ENCODE measurements at places on chromosomes 1 and 21. TPM values are rescaled to one million over a fixed set of nuclear protein-coding genes. Genes with fewer than 3 reads are reported as not detected.
A peak's percentile ranks its signal among the peaks of the same experiment; 100 is the strongest.

Gene OR2L2
- 0.21 TPM for total RNA-seq

Gene HNRNPCL4
- not detected for total RNA-seq

Gene VHLL
- total RNA-seq, result not detected

DNA sequence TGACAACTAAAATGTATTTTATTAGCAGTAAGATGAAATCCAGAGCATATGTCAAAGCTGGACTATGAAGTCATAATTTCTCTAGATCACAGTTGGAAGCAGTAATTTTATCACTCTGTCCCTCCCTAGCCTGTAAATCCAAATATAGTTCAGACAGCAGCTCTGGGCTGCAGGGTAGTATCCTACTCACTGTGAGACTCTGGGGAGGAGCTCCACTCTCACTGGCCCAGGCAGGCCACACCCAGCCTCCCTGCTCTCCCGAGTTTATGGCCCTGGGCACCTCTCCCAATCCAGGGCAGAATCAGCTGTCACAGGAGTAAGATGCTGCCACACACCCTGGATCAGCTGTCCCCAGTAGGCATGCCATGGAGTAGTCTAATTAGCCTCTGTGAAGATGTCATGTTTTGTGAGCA, 131.1 kb downstream of the HLCS start:
- peaks cover 10% of the 10 kb centered on the region for H3K4me1 ChIP-seq
- no peaks in the 10 kb centered on the region for H3K27me3 ChIP-seq
- peaks cover 2% of the 10 kb centered on the region for H3K36me3 ChIP-seq

DNA sequence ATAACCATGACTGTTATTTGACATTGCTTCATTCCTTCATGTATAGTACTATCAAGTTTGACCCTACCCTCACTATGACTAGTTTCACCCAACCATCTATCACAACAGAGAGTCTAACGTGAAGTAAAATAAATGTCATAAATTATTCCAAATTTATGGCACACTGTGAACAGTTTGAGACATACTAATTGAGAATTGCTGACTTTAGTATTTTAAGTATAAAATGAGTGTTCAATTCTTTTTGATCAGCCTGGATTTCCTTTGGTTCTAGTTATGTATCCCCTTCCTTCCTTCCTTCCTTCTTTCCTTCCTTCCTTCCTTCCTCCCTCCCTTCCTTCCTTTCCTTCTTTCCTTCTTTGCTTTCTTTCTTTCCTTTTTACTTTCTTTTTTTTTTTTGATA, 14.5 kb downstream of the CR1 start:
- H3K4me1 ChIP-seq, result peaks cover 2% of the 10 kb centered on the region
- no peak overlapping the region for H3K4me3 ChIP-seq
- H3K27ac ChIP-seq, result peak overlapping the region; percentile 84

DNA sequence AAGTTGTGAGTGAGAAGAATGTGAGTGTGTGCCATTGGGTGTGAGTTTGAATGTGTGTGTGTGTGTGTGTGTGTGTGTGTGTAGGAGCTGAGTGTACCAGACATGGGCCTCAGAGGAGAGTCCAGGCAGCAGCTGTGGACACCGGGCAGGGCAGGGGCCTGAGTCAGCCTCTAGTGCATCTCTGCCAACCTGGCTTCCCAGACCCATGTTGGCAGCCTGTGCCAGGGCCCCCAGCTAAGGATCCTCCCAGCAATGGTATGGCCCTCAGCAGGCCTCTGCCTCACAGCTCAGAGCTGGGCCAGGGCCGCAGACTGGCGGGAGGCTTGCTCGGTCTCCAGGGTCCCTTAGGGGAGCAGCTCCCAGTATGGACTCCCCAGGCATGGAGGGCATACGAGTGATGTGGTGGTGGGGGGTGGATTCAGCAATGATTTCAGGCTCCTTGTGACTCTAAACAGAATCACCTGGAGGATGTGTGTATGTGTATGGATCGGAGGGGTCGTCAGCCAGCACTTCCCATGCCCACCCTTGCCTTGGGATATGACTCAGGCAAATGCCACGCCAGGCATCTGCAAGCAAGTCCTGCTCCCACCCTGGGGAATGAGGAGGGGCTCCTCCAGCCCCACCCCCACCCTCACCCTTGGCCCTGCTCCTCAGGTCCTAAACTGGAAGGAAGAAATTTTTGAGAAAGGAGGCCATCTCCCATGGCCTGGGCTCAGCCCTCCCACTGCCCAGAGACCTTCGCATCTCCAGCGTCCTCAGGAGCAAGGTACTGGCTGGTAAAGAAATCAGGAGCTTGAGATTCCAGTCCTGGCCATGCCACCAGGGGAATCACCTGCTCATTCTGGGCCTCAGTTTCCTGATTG, 1.8 kb upstream of the FOXO6 start:
- H3K27me3 ChIP-seq, result peaks cover 23% of the 10 kb centered on the region
- H3K4me1 ChIP-seq, result peaks cover 13% of the 10 kb centered on the region
- peaks cover 4% of the 10 kb centered on the region for H3K36me3 ChIP-seq

- no peak overlapping the region for H3K4me3 ChIP-seq
- peaks cover 3% of the 10 kb centered on the region for H3K36me3 ChIP-seq
- H3K4me1 ChIP-seq, result no peaks in the 10 kb centered on the region
- no peak overlapping the region for H3K27ac ChIP-seq
- no peaks in the 10 kb centered on the region for H3K27me3 ChIP-seq
These were observed 46.3 kb downstream of the PRDM15 start for GRCh38 chr21:41832596-41833496.

DNA sequence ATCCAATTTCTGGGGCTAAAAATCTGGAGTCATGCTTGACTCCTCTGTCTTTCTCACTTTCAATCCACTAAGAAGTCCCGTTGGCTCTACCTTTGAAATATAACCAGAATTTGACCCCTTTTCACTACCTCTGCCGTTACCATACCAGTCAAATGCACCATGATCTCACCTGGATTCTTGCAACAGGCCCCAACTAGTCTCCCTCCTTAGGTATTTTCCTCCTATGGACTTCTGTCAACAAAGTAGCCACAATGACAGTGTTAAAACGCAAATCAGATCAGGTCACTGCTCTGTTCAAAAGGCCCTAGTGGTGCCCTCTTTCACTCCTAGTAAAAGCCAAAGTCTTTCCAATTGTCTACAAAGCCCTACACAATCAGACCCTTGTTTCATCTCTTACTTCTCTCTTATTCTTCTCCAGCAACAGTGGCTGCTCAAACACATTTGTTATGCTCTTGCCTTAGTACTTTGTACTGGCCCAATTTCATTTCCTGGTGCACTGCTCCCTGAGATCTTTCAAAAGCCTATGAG, 35.7 kb upstream of the AGL start:
- peaks cover 5% of the 10 kb centered on the region for H3K4me1 ChIP-seq
- H3K36me3 ChIP-seq, result peaks cover 4% of the 10 kb centered on the region
- H3K27ac ChIP-seq, result peak overlapping the region; percentile 49
- peaks cover 33% of the 10 kb centered on the region for H3K27me3 ChIP-seq

DNA sequence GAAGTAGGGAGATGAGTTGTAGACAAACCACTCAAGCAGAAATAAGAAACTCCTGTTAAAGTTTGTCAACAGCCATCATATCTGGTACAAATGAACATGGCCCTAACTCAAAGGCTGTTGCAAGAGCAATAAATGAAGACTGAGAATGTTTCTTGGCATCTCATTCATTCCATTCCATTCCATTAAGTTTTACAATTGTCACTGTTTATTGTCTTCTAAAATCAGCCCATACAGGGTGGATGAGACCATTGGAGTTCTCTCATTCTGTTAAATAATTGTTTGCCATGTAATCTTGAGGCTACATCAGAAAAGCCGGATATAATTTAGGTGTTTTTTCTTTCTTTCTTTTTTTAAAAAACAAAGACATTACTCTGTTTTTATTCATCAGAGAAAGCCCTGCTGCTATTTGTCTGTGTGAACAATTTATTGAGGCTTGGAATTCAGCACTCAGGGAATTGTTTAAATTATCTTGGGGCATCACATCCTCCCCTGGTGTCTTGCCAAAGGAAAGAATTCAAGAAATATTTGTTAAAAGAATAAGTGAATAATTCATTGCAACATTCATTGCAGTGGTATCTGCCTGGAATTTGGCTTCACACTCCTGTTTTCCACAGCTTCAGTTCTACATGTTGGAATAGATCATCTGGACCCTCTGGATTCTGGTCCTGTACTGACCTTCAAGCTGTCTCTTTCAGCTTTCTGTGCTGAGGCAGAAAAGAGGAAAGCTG, 604.5 kb downstream of the PLPP3 start:
- no peaks in the 10 kb centered on the region for H3K4me1 ChIP-seq
- no peaks in the 10 kb centered on the region for H3K36me3 ChIP-seq
- no peaks in the 10 kb centered on the region for H3K27me3 ChIP-seq
- H3K27ac ChIP-seq, result no peak overlapping the region
- no peak overlapping the region for H3K4me3 ChIP-seq

DNA sequence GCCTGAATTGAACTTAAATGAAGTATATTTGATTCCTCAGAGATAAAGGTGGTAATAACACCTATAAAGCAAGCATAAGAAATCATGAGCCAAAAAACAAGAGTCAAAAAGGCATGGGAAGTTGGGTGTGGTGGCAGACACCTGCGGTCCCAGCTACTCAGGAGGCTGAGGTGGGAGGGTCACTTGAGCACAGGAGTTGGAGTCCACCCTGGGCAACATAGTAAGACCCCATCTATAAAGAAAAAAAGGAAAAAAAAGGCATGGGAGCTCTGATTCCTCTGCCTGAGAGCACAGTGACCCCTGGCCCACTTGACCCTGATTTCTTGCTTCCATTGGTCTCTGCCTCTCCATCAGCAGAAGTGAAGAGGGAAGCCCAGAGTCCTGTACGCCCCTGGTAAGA, 40.3 kb downstream of the MT1HL1 start:
- H3K4me1 ChIP-seq, result no peaks in the 10 kb centered on the region
- no peak for DNase-seq
- H3K4me3 ChIP-seq, result no peak overlapping the region
- no peaks in the 10 kb centered on the region for H3K36me3 ChIP-seq

- no peak overlapping the region for H3K4me3 ChIP-seq
- peaks cover 9% of the 10 kb centered on the region for H3K4me1 ChIP-seq
- DNase-seq, result no peak
- no peak overlapping the region for H3K27ac ChIP-seq
- peaks cover 25% of the 10 kb centered on the region for H3K27me3 ChIP-seq
These were observed 79.0 kb upstream of the MAP10 start for GRCh38 chr1:232726048-232726779.

DNA sequence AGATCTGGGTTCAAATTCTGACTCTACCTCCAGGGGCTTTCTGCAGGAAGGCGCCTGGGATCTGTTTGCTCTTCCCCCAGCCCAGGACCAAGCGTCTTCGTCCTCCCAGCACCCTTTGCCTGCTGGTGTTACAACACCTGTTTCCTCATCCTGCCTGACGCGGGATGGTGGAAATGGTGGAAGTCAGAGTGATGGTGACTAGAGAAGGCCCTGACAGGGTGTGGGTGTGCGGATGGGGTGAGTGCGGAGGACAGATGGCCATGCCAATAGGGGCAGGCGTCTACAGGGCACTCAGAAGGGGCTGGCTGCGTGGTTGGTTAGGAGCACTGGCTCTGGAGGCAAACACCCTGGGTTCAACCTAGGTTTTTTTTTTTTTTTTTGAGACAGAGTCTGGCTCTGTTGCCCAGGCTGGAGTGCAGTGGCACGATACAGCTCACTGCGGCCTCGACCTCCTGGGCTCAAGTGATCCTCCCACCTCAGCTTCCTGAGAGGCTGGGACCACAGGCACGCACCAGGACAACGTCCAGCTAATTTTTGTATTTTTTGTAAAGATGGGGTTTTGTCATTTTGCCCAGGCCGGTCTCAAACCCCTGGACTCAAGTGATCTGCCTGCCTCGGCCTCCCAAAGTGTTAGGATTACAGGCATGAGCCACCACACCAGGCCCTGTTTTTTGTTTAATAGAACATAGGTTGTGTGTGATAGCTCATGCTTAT, 1.5 kb downstream of the THEMIS2 start:
- H3K36me3 ChIP-seq, result peaks cover 13% of the 10 kb centered on the region
- peaks cover 37% of the 10 kb centered on the region for H3K4me1 ChIP-seq
- DNase-seq, result no peak

GRCh38 chr1:175733722-175734121, 9.7 kb downstream of the TNR start:
- H3K4me3 ChIP-seq, result no peak overlapping the region
- H3K36me3 ChIP-seq, result no peaks in the 10 kb centered on the region
- H3K27ac ChIP-seq, result no peak overlapping the region
- DNase-seq, result no peak

- no peaks in the 10 kb centered on the region for H3K27me3 ChIP-seq
- H3K27ac ChIP-seq, result no peak overlapping the region
- H3K4me3 ChIP-seq, result no peak overlapping the region
- H3K36me3 ChIP-seq, result no peaks in the 10 kb centered on the region
- no peak for DNase-seq
These were observed 341.3 kb downstream of the RWDD3 start for GRCh38 chr1:95575291-95575690.

GRCh38 chr1:98898940-98899339, 105.7 kb downstream of the PLPPR5 start:
- peaks cover 2% of the 10 kb centered on the region for H3K4me1 ChIP-seq
- no peaks in the 10 kb centered on the region for H3K27me3 ChIP-seq
- H3K36me3 ChIP-seq, result peaks cover 2% of the 10 kb centered on the region
- no peak overlapping the region for H3K27ac ChIP-seq
- no peak overlapping the region for H3K4me3 ChIP-seq
- no peak for DNase-seq

- H3K36me3 ChIP-seq, result peaks cover 3% of the 10 kb centered on the region
- H3K4me3 ChIP-seq, result no peak overlapping the region
- no peak for DNase-seq
- H3K27me3 ChIP-seq, result no peaks in the 10 kb centered on the region
- H3K27ac ChIP-seq, result no peak overlapping the region
- H3K4me1 ChIP-seq, result peaks cover 17% of the 10 kb centered on the region
These were observed 30.0 kb downstream of the IARS2 start for GRCh38 chr1:220123889-220124288.

DNA sequence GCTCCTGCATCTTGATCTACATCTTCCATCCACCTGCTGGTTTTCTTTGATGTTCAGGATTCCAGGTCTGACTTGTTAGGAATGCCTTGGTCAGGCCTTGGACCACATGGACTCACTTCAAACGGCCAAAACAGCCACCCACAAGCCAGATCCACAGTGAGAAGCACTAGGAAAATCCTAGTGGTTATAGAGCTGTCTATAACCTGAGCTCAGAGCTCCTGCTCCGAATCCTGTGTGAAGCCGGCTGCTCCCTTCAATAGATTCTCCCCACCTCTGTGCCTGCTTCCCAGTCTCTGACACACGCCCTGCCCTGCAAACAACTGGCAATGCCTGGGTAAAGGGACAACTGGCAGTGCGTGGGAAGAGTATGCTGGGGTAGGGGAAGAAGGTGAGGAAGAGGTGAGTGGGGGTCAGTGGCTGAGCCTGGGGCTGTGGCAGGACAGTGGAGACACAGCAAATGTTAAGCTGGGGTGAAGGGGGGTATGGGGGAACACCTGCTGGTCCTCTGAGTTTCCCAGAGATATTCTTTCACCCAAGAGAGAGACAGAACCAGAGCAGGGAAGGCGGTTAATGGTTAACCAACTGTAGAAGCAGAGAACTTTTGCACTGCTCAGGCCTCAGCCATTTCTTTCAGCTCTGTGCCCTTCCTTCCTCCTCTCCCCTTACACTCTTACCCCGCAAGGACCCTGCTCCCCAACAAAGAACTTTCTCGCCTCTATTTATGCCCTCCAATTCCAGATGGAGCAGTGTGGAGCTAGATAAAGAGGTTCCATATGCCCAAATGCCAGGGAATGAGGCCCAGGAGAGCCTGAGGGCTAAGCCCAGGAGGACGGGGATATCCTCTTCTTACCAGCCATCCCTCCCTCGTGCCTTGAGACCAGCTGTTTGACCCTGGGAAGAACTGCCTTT, 4.5 kb downstream of the PLXNA2 start:
- H3K4me3 ChIP-seq, result no peak overlapping the region
- DNase-seq, result no peak
- H3K27ac ChIP-seq, result no peak overlapping the region
- peaks cover 67% of the 10 kb centered on the region for H3K27me3 ChIP-seq
- H3K36me3 ChIP-seq, result peaks cover 2% of the 10 kb centered on the region

GRCh38 chr21:38254970-38255369, 1.8 kb upstream of the KCNJ15 start:
- no peak for DNase-seq
- no peak overlapping the region for H3K4me3 ChIP-seq
- H3K36me3 ChIP-seq, result peaks cover 2% of the 10 kb centered on the region
- no peak overlapping the region for H3K27ac ChIP-seq
- peaks cover 19% of the 10 kb centered on the region for H3K27me3 ChIP-seq
